Activated CD4-positive, alpha-beta memory T cell treated with anti-CD3 and anti-CD28 coated beads for 36 hours (primary cell): ENCODE measurements at places on chromosomes 6 and 20.

- no peak for DNase-seq
Measured at GRCh38 chr6:44606504-44606903, 219.0 kb downstream of the CDC5L start.

DNA sequence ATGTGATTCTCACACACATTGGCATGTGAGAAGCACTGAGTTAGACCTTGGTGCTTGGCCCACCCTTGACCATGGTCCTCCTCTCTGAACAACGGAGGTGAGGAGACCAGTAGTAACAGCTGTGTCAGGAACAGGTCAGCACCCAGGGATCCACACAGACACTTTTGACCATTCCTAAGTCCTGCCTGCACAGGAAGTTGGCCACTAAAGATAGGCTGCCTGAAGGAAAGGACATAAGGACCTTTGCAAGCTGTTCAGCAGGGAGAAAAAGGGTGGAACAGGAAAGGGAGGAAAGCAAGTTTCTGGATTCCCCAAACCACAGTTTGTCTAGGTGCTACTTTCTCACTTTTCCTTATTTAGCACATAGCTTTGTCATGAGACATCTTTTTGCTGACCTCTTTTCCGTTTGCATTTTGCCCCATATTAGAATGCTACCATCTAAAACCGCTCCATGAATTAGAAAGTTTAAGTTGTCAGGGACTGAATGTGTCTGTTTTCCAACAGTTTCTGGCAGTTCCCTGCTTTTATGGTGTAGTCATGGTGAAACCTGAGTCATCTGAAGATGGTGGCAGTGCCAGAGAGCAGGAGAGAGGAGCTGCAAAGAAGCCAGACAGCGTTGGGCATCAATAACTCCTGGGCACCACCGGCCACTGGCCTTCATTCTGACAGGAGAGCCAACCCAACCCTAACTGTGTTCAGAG lies 1.1 kb upstream of the CD109 start:
- DNase-seq, result peak; percentile 21

DNA sequence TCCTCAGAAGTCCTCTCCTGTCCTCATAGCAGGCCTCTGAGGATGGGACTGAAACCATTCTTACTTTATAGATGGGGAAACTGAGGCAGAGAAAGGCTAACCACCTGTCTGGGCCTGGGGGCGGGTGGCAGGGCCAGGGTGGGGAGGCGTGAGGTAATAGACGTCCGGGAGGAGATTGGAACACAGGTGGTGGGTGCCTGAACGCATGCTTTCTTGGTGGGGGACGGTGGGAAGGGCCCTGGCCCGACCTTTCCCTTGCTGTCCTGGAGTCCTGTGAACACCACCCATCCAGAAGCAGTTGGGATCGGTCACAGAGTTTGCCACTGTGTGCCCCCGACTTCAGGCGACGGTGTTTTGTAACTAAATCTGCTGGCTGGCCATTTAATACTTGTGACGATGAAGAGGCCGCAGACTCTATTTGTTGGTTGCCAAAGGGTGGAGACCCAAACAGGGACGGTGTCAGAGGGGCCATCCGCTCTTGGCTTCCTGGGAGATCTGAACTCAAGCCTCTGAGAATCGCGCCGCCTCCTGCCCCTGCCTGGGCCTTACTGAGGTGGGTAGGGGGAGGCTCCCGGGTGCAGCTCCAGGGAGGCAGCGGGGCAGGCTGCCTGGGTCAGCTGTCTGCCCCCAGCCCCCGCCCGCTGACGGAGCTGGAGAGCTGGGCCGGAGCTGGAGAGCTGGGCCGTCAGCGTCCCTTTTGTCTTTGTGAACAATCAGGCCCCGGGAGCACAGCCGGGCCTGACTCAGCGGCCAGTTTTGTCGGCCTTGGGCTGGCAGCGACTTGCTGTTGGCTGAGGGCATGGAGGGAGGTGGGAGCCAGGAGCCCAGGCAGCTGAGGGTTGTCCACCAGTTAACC lies 4.1 kb downstream of the RBM38 start:
- no peak for DNase-seq

DNA sequence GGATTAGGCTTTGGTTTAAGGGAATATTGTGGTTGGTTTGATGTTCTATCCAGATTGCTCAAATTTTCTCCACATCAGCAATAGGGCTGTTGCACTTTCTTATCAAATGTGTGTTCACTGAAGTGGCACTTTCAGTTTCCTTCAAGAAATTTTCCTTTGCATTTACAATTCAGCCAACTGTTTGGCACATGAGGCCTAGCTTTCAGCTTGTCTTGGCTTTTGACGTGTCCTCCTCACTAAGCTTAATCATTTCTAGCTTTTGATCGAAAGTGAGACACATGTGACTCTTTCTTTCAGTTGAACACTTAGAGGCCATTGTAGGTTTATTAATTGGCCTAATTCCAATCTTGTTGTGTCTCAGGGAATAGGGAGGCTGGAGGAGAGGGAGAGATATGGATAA lies 104.8 kb downstream of the FLRT3 start:
- no peak for DNase-seq

DNA sequence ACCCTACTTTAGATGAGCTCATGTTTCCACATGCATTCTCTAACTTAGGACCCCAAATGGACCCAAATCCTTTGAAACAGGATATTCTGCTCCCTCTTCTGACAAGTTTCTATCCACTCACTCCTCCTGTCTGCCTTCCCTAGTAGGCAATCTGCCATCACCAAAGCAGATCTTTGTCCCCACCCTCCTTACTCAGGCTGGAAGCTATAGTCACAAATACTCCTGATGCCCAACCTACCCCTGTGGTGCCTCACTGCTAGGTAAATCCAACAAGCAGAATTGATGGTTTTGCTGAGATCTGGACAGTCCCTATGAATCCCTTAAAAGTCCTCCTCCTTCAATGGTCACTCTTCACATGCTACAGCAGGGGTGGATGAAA lies 21.7 kb downstream of the ELOVL5 start:
- no peak for DNase-seq

DNA sequence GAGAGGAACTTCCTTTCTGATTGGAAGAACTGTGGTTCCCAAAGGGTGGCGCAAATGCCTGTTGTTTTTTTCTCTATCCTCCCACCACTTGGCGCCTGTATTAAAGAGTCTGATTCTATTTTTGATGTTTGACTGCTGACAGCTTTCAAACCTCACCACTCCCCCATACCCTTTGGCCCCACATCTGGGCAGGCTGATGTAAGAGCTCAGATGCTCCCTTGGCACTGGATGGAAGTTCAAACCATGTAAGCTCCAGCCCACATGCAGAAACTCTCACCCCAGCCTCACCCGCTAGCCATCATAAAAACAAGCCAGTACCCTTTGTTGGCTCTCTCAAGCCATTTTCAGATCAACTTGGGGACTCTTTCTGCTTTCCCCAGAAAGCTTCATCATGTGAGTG lies 20.0 kb upstream of the TMEM14A start:
- no peak for DNase-seq

GRCh38 chr20:34579979-34580940 lies 21.7 kb downstream of the MAP1LC3A start:
- DNase-seq, result peak; percentile 49

DNA sequence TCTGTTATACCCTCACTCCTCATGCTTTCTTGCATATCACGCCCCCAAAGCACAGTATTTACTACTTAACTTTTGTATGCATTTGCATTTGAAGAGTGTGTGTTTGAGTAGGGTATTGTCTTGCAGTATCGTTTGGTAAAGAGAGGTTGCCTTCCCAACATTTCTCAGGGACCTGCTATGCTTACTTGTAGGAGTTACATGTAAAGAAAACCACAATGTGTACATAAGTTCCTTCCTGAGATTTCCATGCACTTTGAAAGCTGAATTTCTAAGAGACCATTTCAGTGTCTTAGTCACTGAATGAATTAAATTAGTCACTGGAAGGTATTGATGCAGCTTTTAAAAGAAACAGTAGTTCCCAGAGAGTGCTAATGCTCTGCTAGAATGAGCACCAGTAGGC lies 159.3 kb upstream of the LAMA2 start:
- no peak for DNase-seq

GRCh38 chr6:137866200-137866913 lies 702 bp upstream of the TNFAIP3 start:
- peak; percentile 48 for DNase-seq

DNA sequence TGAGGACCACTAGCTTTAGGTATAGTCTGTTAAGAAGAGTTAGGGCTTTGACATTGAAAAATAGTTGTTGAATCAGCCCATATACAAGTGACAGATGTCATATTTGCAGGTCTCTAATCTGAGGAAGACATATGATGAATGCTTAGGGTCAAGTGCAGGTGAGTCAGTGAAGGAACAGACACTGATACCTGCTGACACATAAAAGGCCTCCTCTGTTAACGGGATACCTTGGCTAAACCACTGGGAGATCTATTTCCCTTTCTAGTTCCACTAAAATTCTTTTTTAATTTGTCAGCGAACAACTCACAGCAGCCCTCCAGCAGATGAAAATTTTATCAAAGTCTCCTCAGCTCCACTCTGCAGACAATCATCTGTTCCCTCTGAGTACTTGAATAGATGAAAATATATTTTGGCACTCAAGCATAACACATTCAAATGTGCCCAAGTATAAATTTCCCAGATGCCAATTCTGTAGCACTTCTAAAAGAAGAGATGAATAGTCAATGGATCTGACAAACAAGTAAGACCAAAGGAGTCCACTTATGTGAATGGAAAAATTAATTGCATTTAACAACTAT lies 154.0 kb downstream of the KIF16B start:
- no peak for DNase-seq

DNA sequence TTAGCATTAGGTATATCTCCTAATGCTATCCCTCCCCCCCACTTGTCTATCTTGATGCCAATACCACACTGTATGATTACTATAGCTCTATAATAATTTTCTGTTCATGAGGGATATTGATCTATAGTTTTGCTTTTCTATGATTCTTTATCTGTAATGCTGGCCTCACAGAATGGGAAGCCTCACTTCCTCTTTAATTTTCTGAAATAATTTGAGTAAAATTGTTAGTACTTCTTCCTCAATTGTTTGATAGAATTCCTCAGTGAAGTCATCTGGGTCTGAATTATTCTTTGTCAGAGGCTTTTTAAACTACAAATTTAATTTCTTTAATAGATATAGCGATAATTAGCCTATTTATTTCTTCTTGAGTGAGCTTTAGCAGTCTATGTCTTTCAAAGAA lies 31.2 kb downstream of the SIRPD start:
- DNase-seq, result no peak

- DNase-seq, result no peak
Measured at GRCh38 chr6:46850792-46851191, 57.6 kb downstream of the MEP1A start.

DNA sequence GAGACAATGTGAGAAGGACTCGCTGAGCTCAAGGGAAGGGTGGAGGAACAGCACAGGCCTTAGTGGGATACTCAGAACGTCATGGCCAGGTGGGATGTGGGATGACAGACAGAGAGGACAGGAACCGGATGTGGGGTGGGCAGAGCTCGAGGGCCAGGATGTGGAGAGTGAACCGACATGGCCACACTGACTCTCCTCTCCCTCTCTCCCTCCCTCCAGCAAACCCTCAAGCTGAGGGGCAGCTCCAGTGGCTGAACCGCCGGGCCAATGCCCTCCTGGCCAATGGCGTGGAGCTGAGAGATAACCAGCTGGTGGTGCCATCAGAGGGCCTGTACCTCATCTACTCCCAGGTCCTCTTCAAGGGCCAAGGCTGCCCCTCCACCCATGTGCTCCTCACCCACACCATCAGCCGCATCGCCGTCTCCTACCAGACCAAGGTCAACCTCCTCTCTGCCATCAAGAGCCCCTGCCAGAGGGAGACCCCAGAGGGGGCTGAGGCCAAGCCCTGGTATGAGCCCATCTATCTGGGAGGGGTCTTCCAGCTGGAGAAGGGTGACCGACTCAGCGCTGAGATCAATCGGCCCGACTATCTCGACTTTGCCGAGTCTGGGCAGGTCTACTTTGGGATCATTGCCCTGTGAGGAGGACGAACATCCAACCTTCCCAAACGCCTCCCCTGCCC lies 1.7 kb downstream of the TNF start:
- DNase-seq, result peak; percentile 85

GRCh38 chr6:122079916-122080315 lies 319.5 kb upstream of the HSF2 start:
- DNase-seq, result no peak

DNA sequence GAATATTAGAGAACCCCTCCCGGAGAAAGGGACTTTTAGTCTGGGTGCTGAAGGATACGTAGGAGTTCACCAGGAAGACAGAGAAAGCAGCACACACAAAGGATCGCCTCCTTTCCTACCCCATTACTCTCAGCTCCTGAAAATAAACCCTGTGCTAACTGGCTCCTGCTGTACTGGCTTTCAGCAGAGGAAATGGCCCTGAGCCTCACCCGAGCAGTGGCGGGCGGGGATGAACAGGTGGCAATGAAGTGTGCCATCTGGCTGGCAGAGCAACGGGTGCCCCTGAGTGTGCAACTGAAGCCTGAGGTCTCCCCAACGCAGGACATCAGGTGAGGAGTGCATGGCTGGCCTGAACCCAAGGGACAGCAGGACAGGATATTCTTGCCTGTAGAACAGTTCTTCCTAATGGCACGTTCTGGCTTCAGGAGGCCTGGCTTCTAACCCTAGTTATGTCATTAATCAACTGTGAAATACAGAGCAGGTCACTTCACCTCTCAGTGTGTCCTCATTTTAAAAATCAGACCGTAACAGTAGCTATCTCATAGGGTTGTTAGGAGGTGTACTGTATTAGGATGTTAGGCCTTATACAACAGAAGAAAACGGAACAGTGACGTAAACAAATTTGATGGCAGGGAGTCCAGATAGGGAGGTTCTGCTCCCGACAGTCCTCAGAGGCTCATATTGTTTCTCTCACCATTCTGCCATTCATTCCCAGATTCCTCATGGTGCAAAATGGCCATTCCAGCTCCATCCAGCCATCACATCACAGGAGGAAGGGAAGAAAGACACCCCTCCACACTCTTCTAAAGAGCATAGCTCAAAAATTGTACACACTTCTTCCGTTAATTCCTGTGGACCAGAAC lies 1.8 kb downstream of the RBCK1 start:
- DNase-seq, result peak; percentile 25

DNA sequence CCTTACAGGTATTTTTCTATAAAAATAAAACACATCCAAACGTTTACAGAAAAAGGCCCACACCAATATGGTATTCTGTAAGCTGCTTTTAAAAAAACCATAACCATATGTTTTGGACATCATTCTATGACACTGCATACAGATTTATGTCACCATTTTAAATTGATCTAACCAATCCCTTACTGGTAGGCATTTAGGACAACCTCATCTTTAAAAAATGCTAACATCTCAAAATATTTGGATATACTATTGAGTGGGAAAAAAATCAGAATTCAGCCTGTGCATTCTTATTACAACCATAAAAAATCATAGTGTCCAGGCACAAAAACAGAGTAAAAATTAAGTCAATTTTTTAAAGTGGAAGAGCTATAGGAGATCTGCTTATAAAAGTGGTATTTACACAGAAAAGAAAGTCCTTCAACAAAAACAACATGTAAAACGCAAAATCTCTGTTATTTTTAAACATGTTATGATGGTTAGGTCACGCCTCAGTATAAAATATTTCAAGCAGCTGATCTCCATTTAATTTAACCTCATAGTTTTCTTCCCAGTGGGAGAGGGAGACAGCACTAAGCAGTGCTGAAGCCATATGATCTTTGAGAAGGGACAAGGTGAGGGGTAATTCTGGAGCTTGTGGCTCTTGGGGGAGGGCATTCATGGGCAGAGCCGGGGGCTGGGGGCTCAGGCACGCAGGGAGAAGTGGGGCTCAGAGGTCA lies 21.2 kb downstream of the TRAM2 start:
- DNase-seq, result no peak
